Activated CD4-positive, alpha-beta T cell treated with anti-CD3 and anti-CD28 coated beads, Interleukin-2, Interleukin-6, amounts not matched to agents 100 ng/mL and 50 ng/mL, durations not matched to agents 16 hours and 8 hours (primary cell): ENCODE measurements at places on chromosomes 2 and 18.

DNA sequence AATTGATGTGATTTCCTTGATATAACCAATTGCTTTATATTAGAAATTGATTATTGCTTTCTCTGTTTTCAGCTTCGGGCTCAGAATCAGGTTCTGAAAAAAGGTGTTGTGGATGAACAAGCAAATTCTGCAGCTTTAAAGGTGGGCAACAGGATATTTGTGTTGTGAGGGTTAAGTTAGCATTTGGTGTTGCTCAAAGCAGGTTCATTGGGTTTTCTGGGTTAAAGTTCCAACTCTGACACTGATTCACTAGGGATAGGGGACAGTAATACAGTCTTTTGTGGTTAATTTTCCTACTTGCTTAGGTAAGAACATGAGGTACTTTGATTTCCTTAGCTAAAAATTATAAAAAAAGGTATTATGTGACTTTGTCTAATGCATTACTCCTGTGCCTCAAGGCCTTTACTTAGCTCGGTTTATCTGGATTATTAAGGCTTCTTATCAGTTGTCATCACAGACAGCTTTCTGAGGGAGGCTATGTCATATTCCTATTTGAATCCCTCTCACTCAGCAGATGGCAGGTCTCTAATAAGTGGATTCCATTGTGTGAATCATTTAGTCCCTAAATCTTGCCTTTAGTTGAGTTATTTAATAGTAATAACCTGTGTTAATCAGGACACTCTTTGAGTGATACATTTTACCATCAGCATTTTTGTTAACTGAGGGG is 78.9 kb upstream of the STON1 start:
- no peak for DNase-seq

- peak; percentile 94 for DNase-seq
Measured at GRCh38 chr2:148644883-148645538, 460 bp downstream of the EPC2 start.

GRCh38 chr18:24651434-24651833 is 191.0 kb downstream of the HRH4 start:
- DNase-seq, result no peak

DNA sequence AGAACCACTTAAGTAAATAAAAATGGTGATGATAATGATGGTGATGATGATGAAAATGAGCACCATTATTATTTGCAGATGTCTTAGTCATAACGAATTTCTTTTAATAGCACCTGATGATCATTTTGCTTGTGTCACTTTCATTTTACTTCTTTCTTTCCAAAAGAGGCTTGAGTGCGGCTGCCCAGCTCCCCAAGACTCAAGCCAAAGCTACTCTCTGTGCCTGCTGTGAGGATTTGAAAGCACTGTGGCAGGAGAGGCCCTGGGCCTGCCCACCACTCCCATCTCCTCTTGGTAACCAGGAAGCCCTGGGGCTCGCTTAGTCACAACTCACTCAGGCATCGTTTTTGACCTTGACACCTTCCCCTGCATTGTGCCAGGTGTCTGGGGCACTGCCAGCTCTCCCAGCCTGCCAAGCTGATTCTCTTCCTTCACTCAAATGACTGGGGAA is 41.2 kb downstream of the RPL37A start:
- no peak for DNase-seq

- DNase-seq, result no peak
Measured at GRCh38 chr18:62758591-62758990, 43.2 kb downstream of the PHLPP1 start.
